Stomach (tissue), 19 donors: ENCODE measurements at places on chromosomes 6 and 20.

DNA sequence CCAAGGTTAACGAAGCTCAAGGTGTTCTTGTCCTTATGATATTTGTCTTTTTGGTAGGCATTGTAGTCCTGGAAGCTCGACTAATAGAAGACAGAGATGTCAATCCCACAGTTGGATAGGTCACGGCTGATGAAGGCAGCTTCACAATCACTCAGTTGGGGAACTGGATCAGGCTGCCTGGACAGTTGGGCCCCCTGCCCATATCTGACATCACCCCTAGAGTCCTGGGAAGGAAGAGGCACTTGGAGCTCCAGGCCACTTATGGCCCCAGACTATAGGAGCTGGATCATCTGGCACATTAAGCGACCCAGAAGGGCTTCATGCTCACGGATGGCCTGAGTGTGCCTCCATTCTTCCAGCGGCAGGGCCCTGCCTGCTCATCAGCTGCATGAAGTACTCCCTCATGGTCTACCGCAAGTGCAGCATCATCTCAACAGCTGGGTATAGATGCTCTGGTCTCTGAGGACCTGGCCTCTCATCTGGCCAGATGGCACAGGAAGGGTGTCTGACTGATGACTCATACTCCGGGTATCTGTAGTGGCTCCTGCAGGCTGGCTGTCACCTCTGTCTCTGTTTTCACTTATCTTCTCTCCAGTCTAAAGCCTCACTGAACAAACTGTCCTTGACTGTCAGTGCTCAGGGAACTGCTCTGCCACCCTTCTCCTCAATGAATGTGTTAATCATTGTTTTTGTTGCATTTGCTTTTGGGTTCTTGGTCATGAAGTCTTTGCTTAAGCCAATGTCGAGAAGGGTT lies 29.2 kb upstream of the SSR1 start:
- DNase-seq: no peak

DNA sequence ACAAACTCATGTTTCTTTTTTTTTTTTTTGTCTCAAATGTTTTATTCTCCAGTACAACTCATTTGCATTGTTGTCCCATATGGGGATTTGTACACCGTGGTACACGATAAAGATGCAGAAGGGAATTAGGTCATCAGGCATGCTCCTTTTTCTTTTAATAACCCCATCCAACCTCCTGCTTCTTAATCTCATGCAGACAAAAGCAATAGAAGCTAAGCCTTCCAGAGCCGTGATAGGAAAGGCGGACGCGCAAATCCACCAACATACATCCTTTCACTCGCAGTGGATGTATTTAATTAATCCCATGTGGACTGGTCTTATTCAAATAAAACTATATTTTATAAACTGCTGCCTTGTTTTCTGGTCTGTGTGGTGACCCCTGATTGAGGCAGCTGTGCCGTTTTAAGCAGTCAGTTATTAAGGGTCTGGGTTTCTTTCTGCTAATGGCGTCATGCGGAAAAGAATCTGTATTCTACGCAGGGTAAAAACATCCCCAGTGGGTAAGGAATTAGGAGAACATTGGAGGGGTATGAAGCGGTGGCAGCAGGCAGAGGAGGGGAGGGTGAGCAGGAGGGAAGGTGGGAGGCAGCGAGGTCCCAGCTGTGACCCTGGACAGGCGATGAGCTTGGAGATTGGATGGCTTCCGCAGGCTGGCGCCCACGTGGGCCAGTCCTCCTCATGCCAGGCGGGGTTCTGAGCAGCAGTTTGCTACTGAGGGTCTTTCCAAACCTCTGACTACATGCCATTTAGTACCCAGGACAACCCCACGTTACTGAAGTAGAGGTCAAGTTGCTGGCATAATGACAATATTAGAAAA lies 172.8 kb downstream of the LINC00237 start:
- no peak for DNase-seq

DNA sequence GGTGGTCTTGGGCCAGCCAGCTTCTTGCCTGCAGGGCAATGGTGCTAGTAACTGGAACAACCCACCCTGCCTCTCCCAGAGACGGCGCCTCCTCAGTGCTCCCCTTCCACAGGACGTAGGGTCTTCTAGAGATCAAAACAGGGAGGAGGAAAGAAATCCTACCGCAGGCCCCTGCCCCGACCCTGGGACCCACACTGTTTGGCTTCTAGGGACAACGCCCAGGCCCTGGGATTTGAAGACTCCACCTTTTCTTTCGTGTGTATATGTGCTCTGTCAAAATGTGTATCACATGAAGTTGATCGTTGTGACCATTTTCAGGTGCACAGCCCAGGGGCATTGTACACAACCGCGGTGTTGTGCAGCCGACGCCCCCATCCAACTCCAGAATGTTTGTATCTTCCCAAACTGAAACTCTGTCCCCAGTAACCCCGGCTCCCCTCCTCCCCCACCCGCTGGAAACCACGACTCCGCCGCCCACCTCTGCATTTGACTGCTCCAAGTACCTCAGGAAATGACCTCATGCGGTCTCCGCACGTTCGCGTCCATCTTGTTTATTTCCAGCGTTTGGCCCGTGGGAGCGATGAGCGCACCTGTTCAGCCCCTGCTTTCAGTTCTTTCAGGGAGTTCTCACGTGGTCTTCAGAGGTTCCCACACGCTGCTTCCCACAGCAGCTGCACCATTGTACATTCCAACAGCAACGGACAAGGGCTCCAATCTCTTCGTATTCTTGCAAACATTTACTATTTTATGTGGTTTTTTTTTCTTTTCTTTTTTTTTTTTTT lies 3.4 kb upstream of the BHLHE23 start:
- DNase-seq: peak; percentile 43

DNA sequence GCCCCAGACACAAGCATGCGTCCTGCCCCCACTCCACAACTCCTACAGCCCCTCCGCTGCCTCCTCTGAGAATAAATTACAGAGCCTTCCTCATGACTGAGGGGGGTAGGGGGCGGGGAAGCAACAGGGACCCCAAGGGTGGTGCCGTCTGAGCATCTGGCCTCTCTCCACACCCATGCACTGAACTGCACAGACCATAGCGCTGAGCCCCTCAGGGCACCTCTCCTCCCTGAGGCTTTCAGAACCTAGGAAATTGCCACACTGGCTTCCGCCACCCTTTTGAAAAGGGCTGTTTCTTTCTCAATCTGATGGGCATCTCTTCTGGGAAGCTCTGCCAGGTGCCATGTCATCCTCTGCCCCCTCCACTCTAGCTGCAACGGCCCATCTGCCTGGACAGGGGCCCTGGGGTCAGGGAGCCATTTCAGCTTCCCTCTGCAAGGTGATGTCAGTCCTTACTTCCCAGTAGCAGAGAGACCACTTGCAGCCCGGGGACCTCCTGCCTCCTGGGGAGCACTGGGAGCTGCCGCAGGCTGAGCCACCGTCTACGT lies 2.5 kb downstream of the CST7 start:
- no peak for DNase-seq

DNA sequence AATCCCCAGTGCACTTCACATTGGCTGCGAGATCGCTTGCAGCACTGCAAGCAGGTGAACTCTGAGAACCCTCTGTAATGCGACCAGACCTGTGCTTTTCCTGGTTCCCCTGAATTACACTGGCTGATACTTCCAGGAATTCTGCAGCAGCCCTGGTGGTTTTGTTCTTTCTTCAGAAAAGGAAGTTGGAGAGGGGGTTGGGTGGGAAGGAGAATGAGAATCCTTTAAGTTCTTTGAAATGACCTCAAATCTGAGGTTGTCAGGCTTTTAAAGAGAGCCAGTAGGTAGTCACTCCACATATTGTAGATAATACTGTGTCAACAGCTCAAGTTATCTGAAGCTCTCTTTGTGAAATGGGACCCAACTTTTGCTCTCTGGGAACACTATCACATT lies 62.4 kb downstream of the GCNT2 start:
- DNase-seq: peak; percentile 47

DNA sequence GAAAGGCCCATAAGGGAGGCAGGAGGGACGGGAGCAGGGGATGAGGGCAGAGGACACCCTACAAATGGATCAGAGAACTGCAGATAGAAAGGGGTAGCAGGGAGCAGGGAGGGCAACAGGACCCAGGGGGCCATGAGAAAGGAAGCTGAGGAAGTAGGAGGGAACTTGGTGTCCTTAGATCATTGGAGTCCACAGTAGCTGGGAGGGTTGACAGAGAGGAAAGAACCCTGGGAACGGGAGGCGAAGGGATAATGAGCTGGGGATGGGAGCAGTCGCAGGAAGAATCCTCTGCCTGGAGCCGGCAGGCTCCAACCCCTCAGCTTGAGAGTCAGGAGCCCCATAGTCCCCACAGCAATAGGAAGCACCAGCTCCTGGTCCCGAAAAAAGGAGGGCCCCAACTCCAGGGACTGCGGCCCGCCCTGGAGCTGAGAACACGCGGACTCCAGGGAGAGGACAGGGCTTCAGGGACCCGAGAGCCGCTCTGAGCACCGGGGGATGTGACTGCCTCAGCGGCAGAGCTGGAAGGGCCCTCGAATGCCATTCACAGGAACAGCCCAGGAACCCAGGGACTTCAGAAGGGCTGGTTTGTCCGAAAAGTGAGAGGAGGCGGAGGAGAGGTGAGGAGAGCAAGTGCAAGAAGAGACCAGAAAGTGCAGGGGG lies 32.7 kb downstream of the HLA-A start:
- DNase-seq: peak; percentile 19

GRCh38 chr6:57029213-57029612 lies 17.3 kb upstream of the KIAA1586 start:
- DNase-seq: no peak

- DNase-seq: no peak
Measured at GRCh38 chr20:23289724-23290395, 60.7 kb upstream of the NXT1 start.

DNA sequence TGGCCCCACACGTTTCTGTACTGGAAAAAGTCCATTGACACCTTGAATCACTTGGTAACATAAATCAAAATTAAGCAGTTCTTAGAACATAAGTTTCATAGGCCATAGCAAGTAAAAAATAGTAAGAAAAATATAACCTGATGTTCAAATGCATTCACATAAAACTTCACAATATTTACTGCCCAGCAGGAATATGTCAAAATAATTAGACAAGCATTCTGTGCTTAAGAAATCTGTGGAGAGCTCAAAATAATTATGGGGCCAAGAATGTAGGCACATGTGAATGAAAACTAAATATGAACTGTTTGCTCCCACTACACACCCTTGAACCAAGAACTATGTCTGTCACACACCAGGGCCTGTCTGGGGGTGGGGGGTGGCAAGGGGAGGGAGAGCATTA lies 70.8 kb downstream of the IPCEF1 start:
- no peak for DNase-seq

DNA sequence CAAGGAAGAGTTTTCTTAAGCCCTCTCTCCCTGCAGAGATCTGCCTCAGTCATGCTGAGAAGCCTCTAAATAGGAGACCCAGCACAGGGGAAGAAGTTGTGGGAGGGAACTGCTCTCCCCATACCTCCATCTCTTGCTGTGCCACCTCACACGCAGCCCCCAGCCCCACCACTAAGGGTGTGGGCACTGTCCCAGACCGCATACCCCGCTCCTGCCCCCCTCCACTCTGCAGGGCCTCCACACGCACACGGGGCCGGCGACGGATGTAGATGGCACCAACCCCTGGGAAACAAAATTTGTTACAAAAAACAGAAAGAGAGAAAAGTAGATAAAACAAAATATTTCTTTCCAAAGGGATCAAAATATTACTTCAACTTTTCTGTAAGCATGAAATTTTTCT lies 10.2 kb upstream of the CPNE1 start:
- DNase-seq: peak; percentile 16

DNA sequence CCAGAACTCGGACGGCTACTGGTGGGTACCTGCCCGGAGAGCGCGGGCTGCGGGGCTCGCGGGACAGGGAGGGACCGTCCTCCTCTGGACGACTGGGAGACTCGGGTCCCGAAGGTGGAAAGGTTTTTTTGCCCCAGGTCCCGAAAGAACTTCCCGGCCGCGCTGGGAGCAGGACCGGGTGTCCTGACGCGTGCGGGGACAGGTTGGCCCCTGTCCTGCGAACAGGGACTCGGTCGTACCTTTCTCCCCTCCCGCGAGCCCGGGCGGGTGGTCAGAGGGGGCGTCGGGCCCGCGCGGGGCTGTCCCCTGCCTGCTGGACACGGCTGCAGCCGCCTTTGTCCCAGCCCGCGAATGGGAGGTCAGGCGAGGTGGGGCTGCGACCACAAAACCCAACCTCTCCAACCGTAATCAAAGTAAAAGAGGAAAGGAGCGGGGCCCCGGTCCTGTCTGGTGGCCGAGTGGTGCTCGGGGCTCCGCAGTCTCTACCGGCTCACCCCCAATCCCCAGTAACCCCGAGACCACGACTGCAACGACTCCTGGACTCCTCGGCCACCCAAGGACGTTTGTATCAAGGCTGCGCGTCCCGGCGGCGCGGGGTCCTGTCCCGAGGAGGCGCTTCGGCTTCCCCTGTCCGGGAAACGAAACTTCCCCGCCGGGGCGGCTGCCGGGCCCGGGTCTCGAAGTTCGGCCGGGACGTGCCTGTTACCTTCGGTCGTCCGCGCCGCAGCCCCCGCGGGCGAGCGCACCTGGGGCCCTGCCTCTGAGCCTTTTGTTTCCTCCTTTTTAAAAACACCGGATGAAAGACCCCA lies 798 bp downstream of the DSP start:
- DNase-seq: peak; percentile 75

GRCh38 chr20:60505423-60505822 lies 547.2 kb downstream of the CDH26 start:
- DNase-seq: no peak

- DNase-seq: no peak
Measured at GRCh38 chr6:46144270-46144669, 14.5 kb downstream of the ENPP4 start.

GRCh38 chr6:66628917-66629316 lies 921.9 kb upstream of the EYS start:
- DNase-seq: no peak

DNA sequence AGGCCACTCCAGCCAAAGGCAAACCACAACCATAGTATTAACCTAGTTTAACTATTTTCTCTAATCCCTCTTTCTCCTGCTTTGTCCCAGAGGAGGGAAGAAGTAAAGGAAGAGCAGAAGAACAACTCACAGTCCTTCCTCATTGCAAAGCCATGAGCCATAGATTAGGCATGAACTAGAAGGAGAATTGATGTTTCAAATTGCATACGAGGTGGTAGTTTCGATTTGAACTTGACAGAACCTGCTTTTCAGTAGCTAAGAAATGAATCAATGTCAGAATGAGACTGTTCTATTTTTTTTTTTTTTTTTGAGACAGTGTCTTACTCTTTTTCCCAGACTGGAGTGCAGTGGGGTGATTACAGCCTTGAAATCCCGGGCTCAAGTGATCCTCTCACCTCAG lies 48.3 kb downstream of the PROKR2 start:
- no peak for DNase-seq

DNA sequence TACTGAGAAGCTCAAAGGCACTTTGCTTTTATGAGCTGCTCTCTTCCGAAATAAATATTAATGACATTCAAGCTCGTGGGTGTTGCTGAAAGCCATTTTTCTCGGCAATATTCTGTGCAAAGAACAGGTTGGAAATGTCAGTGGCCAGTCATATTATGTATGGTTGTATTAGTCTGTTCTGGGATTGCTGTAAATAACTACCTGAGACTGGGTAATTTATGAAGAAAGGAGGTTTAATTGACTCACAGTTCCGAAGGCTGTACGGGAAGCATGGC lies 32.1 kb downstream of the TUBB2B start:
- no peak for DNase-seq
